ENCODE measurements at places on chromosomes 16 and 17.
A peak's percentile ranks its signal among the peaks of the same experiment; 100 is the strongest.

GRCh38 chr16:19696328-19696727 is 21.7 kb downstream of the KNOP1 start:
- DNase-seq, result peak; percentile 86

DNA sequence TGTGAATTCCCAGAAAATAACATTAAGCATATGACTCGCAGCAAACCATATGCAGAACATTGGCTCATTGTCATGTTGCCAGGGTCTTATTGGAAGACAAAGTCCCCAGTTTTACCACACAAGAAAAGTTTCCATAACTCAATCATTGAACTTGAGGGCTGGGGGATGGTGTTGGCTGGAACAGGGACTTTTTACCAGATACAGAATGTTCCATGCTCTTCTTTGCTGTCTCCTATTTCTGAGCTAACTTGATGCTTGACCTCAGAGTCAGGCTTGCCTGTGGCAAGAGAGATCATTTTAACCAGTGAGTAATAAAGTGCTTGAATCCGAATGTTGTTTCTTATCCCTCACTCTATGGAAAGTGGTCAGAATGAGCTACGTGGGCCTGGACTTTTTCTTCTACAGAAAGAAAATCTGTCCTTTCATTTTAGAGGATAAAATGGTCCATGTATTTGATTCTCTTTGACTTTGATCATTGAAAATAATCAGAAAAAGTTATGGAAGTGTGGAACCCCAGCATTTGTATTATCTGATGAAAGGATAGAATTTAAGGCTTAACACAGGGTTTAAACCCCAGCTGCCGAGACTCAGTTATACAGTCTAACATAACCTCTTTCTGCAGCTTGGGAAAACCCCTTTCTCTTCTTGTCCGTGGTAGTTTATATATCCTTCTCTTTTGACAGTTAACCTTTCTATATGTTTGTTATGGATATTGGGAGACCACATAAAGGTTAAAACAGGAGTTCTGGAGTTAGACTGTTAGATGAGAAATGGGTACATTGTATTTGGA is 67.0 kb downstream of the TUBD1 start:
- DNase-seq, result no peak

DNA sequence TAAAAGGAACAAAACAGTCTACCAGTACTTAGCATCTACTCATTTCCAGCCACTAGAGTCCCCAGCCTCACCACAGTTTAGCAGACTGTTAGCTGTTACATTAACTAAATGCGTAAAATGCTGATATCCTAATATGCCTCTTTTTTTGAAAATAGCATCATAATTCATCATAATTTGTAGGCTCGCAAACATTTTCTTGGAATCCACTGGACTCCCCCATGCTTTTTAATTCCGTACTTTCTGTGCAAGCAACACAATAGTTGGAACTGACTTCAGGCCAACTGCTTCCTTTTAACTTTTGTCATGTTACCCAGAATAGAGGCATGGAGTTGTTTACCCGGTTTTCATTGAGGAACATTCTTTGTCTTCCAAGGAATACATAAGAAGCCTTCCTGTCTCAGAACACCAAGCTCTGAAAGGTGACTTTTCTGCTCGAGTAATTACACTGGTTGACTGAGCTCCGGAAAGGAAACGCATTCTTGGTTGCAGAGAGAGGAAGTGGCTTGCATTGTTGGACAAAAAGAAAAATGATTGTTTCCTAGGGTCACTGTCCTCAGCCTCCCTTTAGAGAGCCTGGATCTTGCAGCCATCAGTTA is 30.9 kb upstream of the SEC14L1 start:
- DNase-seq, result no peak

DNA sequence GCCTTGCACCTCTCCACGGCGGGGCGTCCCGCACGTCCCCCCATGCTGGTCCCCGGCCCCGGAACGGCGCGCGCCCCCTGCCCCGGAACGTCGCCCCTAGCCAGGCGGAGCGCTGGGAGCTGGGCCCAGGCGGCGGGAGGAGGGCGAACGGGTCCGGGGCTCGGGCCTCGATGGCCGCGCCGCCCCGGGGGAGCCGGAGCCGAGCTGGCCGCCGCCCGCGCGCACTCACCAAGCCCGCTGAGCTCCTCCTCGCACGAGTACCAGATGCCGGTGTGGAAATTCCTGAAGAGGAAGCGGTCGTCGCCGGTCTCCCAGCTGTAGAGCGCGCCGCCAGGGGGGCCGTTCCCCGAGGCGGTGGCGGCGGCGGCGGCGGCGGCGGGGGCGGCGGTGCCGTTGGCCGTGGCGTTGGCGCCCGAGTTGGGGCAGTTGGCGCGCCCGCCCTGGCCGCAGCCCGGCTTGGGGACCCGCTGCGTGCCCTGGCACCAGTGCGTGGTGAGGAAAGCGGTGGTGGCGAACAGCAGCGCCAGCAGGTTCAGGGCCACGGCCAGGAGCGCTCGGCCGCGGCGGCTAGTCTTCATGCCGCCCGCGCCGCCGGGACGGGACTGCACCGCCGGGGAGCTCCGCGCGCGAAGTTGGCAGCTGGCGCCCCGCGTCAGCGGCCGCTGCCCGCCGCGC is 530 bp downstream of the GSG1L start:
- DNase-seq, result no peak

- DNase-seq, result peak; percentile 93
Measured at GRCh38 chr16:70428178-70428998, 10.5 kb downstream of the ST3GAL2 start.

DNA sequence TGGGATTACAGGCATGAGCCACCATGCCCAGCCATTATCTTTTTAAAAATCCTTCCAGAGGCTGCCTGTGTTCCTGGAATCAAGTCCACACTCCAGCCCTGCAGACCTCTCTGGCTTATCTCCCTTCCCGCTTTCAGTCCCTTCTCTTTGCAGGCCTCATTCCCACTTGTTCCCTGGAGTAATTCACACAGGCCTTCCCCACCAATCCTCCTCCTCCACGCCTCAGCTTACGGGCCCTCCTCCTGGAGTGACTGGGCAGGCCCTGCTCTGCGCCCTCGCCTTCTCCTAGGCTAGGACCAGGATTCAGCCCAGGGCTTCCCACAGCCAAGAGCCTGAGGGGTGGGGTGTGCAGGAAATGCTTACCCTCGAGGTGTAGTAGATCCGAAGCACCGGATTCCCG is 2.8 kb downstream of the CDIPT start:
- no peak for DNase-seq

DNA sequence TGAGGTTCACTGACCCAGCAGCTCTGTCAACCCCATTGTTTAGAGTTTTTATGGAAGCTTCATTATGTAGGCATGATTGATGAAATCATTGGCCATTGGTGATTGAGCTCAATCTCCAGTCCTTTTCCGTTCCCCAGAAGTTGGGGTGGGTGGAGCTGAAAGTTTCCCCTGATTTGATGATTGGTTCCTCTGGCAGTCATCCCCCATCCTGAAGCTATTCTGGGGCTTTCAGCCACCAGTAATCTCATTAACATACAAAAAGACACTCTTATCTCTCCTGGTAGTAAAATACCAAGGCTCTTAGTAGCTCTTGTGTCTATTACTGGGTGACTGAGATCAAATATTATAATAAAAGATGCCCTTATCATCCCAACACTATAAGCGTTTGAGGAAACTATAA is 67.1 kb downstream of the TANC2 start:
- DNase-seq, result no peak

DNA sequence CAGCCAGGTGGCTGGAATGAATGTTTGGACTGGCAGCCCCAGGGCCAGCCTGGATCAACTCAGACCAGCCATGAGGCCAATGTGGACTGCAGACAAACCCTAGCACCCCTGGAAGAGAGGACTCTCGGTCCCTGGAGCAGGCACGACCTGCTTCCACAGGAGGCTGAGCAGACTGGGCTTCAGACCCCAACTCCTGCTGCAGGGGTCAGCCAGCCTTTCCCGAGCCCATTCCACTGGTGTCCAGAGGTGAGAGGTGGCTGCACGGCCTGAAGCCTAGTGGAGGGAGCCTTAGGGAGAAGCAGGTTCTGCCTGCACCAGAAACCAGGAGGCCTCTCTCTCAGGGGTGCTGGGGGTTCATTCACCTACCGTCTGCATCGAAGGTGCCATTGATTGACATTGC is 97.1 kb downstream of the CPPED1 start:
- DNase-seq, result no peak

- no peak for DNase-seq
Measured at GRCh38 chr17:48441231-48441711, 11.3 kb upstream of the SKAP1 start.

GRCh38 chr16:67979955-67980678 is at the start of gene DPEP3:
DPEP3 (minus strand) TSS chr16:67980499; CDS start chr16:67980380, 119 bp downstream.
- DNase-seq, result no peak

- peak; percentile 80 for DNase-seq
Measured at GRCh38 chr17:81309140-81309858, 14.2 kb upstream of the SLC38A10 start.

DNA sequence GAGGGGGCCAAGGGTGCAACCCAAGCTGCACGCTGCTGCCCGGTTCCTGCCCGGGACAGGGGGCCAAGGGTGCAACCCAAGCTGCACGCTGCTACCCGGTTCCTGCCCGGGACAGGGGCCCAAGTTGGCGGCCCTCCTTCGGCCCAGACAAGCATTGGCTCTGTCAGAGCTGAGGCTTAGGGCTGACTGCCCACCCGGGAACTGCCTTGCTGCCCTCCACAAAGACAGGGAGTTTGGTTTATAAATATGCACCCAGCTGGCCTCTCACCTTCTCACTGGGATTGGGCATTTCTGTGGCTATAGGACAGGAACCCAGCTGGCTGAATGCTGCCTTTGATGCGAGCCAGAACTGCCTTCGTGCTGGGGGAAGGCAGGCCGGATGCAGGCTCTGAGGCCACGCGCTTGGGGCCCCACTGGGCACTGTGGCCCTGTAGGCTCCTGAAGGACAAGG is 105.7 kb downstream of the IRX5 start:
- peak; percentile 41 for DNase-seq

DNA sequence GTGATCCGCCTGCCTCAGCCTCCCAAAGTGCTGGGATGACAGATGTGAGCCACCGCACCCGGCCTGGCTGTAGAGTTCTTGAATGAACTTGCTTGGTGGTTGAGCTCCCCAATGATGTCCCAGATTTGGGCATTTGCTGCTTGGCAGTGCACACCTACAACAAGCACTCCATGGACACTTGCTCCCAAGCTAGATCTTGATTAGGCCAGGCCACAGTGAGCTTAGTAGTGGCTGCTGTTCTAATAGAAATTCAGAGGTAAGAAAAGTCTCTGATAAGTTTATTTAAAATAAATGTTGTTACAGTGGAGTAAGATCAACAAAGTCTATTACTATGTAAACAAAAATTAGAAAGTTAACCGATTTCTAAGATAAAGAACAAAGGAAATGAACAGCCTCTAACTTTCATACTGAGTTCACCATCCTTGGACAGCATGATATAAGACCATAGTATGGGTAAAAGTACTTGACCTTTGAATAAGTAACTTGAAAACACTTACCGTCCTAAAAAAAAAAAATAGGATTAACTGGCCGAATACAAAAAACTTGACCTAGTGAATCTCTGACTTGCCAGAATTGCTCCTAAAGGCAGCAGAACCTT is 951 bp downstream of the TMED6 start:
- DNase-seq, result no peak

GRCh38 chr16:11949527-11949926 is 7.7 kb upstream of the NPIPB2 start:
- DNase-seq, result no peak

GRCh38 chr16:84497418-84498222 is 6.8 kb downstream of the MEAK7 start:
- no peak for DNase-seq

DNA sequence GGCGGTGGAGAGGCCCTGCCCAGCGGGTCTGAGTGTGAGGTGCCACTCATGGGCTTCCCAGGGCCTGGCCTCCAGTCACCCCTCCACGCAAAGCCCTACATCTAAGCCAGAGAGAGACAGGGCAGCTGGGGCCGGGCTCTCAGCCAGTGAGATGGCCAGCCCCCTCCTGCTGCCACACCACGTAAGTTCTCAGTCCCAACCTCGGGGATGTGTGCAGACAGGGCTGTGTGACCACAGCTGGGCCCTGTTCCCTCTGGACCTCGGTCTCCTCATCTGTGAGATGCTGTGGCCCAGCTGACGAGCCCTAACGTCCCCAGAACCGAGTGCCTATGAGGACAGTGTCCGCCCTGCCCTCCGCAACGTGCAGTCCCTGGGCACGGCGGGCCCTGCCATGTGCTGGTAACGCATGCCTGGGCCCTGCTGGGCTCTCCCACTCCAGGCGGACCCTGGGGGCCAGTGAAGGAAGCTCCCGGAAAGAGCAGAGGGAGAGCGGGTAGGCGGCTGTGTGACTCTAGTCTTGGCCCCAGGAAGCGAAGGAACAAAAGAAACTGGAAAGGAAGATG is 11.2 kb downstream of the VASN start:
- DNase-seq, result no peak

DNA sequence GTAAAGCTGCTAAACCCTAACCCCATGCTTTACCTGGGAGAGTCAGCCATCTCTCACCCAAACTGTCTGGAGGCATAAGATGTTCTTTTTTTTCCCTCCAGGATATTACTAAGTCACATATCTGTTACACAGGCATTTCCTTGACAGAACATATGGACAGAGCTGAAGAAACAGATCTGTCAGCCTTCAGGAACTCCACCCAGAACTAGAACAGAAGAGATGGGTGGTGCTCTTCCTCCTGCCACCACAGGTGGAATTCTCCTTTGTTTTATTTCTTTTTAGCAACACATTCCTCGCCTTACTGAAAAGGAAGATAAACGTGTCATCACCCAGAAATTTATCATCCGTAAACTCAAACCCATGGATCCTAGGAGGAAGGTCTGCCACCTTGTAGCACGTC is 8.8 kb downstream of the MYCBPAP start:
- no peak for DNase-seq

DNA sequence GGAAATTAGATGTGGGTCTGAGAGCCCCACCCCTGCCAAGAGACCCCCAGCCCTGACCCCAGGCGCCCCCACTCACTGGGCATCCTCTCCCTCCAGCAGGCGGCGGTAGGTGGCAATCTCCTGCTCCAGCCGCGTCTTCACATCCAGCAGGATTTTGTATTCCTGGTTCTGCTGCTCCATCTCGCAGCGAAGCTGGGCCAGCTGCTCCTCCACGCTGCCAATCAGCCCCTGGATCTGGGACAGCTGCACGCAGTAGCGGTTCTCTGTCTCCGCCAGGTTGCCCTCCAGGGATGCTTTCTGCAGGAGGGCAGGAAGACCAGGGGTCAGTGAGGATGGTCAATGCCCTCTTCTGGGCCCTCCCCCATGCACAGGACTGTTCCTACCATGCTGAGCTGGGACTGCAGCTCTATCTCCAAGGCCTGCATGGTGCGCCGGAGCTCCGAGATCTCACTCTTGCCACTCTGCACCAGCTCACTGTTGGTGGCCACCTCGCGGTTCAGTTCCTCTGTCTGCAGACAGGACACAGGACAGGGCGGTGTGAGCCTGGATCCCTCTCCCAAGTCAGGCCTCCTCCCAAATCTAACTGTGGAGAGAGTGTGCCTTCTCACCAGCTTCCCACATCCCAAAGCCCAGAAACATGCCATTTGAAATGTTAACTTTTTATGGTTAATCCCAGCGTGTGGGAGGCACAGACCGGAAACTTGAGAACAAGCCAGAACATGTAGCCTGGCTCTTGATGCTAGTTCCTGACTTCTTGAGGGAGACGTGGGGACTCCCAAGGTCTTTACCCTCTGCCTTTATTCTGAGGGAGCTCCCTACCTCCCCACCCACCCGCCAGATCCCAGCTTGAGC is 3.6 kb downstream of the KRT17 start:
- DNase-seq, result peak; percentile 28
